ENCODE measurements at places on chromosomes 11 and 22.

GRCh38 chr22:31753005-31753633 lies 700 bp upstream of the DEPDC5 start:
- DNase-seq = peak; percentile 85

- no peak for DNase-seq
These were observed 41.9 kb upstream of the KIRREL3 start for GRCh38 chr11:127042445-127042844.

DNA sequence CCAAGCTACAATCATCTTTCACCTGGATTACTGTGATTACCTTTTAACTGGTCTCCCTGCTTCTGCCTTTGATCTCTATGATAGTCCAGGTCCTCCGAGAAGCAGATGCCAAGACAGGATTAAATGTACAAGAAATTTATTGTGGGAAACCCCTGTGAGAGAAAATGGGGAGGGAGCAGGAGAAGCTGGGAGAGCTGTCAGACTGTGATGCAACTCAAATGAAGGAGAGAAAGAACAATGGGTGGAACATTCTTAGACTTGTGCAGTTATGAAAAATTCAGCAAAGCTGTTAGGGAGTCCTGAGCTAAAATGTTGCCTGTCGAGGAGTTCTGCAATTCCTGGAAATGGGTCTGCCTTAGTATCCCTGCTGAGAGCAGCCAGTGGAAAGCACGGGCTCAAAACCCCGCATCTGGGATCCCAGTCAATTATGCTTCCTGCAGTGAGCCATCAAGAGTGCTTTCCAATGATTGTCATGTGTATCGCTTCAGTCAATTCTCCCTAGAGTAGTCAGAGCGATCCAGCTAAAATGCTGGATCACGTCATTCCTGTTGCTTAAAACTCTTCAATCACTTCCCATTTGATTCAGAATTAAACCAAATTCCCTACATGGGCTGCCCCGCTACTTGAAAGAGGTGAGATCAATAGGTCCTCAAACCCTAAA lies 16.5 kb upstream of the CSTF3 start:
- DNase-seq = no peak

DNA sequence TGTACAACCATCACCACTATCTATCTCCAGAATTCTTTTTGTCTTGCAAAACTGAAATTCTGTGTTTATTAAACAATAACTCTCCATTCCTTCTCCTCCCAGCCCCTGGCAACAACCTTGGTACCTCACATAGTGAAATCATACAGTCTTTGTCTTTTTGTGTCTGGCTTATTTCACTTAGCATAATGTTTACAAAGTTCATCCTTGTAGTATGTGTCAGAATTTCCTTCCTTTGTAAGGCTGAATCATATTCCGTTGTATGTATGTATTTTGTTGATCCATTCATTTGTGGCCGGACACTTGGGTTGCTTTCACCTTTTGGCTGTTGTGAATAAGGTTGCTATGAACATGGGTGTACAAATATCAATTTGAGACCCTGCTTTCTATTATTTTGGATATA lies 243.7 kb upstream of the TBCEL start:
- DNase-seq = no peak

DNA sequence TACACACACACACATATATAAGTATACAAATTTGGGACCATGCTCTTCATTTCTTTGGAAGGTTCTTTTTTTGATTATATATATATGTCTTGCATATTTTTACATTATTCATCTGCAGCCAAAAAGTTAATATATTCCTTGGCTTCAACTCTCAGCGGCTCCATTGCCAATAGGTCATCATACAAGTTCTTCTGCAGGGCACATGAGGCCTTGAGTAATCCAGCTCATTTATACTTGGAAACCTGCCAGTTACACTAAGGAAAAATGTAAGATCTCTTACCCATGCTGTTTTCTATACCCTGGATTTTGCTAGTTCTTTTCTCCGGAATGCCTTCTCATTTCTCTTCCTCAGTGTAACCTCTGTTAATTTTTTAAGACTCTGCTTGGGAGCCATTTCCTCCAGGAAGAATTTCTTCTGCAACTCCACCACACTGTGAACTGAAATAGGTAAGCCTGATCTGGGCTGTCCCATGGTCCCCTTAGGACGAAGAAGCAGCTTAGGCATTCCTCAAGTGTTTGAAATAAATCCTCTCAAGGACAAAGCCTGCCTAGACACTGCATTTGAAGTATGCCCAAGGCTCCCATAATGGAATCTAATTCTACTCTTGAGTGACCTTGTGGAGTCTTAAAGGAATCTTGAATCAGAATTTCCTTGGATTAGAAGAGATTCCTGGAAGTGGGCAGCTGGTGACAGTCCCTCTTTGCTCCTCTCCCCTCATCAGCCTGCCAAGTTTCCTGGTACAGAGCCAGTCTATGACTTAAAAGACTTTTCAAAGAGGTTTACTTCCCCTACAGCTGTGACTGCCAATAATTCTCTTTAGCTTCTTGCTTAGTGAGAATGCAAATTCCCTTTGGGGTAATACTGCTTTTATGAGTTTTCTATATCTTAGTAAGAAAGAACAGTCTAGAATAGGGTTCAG lies 182.8 kb downstream of the C11orf87 start:
- DNase-seq = no peak

DNA sequence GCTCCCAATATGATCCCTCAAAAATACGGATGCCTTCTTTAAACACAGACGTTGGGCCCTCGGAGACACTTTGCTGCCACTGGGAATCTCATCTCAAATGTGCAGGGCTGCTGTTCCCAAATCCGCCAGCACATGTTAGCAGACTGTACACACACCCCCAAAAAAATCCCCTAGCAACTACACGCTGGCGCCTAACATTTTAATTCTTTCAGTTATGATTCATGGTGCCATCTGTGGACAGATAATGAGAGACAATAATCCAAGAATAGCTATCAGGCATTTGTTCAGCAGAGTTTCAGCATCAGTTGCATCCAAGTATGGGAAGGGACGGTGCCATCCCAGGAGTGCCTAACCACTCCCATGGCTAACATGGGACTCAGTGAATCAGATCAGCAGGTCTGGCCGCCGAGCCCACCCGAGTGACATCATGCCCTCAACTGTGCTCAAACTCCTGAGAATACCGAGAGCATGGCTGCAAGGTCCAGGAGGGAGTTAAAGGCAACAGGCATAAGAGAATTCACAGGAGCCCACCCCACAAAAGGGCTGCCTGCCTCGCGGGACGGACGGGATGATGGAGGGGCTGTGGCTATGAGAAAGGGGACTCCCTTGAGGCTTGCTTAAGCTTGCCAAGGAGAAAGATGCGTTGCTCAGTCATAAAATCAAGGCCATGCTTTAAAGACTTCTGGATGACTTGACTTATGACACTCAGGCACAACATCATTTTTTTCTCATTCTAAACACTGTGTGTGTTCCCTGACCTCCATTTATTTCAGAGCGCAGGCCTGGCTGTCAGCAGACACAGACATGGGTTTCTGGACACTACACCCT lies 337.0 kb downstream of the SHANK2 start:
- DNase-seq = no peak

DNA sequence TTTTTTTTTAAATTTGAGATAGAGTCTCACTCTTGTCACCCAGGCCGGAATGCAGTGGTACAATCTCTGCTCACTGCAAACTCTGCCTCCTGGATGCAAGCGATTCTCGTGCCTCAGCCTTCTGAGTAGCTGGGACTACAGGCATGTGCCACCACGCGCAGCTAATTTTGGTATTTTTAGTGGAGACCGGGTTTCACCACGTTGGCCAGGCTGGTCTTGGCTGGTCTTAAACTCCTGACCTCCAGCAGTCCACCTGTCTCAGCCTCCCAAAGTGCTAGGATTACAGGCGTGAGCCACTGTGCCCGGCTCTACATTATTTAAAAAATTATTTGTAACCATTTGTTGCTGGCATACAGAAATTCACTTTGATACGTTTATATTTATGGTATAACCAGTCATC lies 18.6 kb downstream of the EP300 start:
- no peak for DNase-seq

DNA sequence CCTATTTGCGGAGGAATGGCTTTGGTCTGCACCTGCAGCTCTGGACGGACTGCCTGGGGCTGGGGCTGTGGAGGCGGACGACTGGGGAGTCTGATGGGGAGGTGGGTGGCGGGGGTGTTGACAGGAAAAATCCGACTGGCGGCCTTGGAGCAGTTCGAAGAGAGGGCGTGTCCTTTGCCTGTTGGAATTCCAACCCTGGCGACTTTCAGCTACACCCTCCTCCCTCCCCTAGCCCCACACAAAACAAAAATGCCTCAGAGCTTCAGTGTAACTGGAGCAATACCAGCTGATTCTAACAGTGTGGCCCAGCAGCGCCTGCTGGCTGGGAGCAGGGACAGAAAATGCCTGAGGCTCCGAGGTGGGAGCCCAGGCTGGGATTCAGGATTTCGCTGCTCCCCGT lies 85.4 kb downstream of the ATXN10 start:
- DNase-seq = no peak

GRCh38 chr22:19109198-19110063 lies 12.8 kb downstream of the DGCR2 start:
- DNase-seq = no peak

All from BE2C (cell line).